ENCODE measurements at places on chromosomes 11 and 22.

DNA sequence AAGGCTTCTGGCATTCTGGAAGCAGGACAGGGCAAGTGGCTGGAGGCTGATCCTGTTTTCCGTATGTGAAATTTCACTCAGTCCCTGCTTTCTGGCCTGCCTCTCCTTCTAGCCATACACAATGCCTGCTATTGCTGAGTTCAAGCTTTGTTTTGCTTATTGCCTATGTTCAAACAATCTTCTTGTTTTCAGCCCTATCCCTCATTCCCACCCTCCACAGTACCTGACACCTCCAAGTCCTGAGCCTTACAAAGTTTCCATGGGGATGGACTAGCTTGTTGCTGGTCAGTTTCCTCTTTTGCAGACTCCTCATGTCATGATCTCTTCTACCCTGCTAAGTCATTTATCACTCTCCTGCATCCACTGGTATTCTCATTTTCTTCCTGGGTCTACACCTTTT lies 38.1 kb downstream of the FAM76B start:
- no peak for DNase-seq

DNA sequence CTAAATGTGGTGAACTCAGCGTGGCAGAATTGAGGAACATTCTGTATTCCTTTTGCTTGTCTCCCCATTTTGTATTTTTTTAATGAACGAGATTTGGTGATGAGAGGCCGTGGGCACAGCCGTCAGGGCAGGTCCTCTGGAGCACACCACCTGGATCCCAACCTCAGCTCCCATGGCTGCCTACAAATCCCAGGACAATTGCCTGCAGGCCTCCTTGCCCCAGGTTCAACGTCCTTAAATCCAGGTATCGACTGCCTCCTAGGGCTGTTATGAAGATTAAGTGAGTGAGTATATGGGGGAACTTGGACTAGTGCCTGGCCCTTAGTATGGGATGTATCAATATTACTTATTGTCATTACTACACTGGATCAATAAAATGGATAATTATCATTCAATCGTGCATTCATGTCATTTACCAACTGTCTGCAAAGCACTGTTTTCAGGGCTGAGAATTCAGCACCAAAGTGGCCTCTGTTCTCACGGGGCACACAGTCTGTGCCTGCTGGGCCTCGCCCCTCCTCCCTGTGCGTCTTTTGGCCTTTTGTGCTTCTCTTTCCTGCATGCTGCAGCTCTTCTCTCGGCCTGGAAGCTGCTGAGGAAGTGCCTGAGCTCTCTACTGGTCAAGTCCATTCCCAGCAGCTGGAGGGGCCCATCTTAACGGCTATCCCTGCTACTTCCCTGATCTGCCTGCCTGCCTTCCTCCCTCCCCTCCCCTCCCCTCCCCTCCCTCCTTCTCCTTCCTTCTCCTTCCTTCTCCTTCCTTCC lies 1343.7 kb downstream of the BRD1 start:
- DNase-seq = no peak

DNA sequence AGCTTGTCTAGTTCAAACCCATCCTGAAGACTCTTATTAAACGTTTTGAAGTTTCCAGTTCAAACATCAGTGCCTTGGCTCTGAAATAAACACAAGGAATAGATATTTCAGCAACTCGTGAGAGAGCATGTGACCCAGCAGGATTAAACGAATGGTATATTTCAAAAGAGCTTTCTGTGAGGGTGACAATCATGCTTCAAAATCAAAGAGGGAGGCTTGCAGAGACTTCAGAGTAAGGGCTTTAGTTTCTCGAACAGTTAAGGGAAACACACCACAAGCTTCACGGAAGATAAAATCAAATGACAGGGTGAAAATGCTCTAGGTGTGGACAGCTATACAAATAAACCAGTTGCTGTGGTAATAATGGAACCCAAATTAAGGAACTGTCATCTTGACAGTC lies 1.4 kb downstream of the HPS4 start:
- no peak for DNase-seq

- no peak for DNase-seq
Measured at GRCh38 chr22:24703101-24703500, 71.4 kb downstream of the PIWIL3 start.

DNA sequence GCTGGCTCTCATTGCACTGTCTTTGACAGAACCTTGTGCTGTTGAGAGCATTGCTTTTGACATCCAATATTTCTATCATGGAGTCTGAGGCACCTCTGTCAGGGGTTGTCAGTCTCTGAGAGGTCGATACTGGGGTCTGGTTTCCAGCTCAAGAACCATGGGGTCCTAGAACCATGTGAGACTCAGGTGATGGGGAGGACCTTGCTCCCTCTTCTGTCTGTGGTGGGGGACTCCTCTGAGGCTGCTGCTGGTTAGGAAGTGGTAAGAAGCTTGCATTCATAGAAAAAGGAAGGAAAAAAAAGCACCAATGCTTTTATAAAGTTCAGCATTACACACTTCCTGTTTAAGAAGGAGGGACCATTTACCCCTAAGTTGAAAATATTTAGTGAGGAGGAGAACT lies 91.8 kb upstream of the CD44 start:
- no peak for DNase-seq

DNA sequence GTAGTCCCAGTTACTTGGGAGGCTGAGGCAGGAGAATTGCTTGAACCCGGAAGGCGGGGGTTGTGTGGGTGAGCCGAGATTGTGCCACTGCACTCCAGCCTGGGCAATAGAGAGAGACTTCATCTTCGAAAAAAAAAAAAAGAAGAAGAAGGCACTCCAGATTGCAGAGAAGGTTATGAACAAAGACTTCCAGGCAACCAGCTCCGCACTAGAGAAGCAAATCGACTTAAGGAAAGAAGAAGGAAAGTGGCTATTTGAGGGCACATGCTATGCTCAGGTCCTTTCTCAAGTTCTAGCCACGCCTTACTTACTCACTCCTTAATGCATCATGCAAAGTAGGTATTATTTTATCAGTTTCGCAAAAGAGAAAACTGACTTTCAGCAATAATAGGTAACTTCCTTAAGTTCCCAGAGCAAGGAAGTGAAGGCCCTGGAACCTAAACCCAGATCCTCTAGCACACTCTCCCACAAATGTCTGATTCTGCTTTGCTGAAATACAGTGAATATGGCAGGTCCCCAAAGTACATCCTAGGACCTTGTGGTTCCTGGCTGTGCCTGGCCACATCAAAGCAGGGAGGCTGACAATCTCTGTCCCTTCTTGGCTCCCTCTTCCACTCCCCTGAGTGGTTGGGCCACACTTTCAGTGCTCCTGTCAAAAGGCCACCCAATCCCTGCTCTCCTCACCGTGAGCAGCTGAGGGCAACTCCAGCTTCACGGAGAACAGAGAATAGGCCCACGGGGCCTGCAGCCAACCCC lies 14.2 kb downstream of the CD3E start:
- no peak for DNase-seq

DNA sequence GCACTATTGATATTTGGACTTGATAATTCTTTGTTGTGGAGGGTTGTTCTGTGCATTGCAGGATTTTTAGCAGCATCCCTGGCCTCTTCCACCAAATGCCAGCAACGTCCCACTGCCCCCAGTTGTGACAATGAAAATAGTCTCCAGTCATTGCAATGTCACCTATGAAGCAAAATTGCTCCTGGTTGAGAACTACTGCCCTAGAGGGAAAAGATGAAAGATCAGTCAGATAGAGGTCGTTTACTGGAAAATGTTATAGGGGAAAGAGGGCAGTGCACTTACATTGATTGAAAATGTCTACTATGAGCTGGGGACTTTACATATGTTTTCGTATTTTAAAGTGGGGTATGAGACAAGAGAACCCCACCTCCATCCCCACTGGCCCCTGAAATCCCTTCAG lies 77.1 kb upstream of the FAM181B start:
- DNase-seq = no peak

DNA sequence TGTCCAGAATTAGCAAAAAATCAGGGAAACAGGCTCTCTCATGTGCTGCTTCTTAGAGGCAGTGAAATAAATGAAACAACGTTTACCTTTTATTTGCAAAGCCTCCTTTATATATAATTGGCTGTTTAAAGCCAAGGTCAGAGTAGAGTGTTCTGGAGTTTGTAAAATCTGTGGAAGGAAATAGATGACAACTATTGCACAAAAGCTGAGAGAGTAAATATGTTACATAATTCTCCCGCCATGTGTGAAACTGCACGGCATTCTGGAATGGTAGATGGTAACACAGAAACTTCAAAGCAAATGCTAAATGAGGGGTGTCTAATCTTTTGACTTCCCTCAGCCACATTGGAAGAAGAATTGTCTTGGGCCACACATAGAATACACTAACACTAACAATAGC lies 51.5 kb upstream of the FGF3 start:
- DNase-seq = no peak

GRCh38 chr11:32892355-32893092 lies at the start of gene QSER1:
TSS of gene QSER1 (plus strand) at chr11:32892811. CDS start at chr11:32893126, 315 bp downstream.
- DNase-seq = peak; percentile 75

DNA sequence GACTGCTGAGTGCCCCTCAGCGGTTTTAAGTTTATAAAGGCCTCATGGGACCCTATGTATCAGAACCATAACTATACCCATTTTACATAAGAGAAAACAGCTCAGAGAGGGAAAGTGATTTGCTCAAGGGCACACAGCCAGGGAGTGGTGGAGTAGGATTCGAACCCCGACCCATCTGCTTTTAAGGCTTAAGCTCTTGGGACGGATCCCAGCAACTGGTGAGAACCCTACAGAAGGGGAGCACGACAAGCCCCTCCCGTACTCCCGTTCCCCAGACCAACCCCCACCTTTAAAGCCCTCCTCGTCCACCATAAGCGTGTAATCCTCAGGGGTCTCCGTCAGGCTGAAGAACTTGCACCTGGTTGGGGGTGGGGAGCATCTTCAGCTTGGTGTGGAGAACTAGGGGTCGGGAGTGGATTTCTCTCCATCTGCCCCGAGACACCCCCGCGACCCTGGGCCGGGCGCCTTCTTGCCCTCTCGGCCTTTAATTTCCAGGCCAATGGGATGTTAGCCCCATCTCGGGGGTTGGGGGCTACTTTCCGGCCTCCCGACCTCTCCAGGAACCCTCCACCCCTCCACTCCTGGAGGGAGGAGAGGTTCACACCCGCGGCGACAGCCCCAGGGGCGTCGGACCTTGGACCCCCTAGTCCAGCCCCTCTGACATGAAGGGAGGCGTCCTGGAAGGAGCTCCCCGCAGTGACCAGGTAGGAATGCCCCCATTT lies 725 bp downstream of the CASTOR1 start:
- DNase-seq = no peak

- DNase-seq = no peak
Measured at GRCh38 chr11:66363187-66363601, 8.4 kb downstream of the SLC29A2 start.

- peak; percentile 21 for DNase-seq
Measured at GRCh38 chr22:22884010-22884887, 3.4 kb upstream of the IGLL5 start.

- DNase-seq = no peak
Measured at GRCh38 chr11:23206741-23207336, 346.6 kb upstream of the CCDC179 start.

GRCh38 chr11:14114269-14114668 lies 151.7 kb downstream of the SPON1 start:
- DNase-seq = no peak

DNA sequence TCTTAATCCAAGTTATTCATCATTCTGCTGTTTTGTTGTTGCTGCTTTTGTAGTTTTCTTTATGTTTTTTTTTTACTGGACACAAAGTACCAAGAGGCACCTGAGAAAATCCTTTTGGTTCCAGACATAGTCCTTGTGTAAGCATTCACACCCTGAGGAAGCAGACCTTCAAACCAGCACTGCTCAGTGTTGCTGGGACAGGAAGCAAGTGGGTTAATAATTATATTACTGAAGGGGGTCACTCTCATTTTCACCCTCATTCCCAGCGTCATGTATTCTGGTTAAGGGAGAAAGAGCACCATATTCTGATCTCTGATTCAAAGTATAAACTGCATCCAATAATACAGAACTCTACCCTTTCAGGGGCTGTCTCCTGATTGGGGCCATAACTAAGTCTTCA lies 5.9 kb upstream of the ALKBH3 start:
- no peak for DNase-seq

GRCh38 chr11:117075186-117075585 lies 23.0 kb downstream of the SIK3 start:
- no peak for DNase-seq

GRCh38 chr22:34986523-34986922 lies 79.4 kb upstream of the ISX start:
- DNase-seq = no peak

DNA sequence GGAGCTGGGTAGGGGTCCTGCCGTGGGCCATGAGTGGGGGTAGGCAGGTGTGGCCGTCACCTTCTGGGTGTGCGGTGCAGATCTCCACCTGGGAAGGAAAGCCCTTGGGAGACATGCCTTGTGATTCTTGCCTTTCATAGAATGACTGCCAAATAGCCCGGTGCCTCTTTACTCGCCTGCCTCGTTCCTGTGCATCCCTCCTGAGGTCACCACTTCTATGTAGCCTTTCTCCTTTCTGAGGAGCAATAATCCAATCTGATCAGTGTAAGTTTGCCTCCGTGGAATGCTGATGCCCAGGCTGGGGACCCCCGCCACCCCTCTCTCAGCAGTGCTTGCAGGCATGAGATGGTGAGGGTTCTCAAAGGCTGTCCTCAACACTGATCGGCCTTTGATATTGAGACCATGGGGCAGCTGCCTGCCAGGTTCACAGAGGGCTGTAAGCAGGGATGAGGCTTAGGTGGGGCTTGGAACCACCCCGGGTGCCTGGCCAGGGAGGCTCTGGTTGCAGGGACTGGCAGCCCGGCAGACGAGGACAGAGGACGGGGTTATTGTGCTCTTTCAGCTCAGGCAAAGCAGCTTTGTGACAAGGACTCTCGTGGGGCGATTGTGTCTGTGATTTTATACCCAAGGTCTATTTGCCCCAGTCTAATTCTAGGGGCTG lies 86.1 kb upstream of the WNT7B start:
- no peak for DNase-seq

- DNase-seq = no peak
Measured at GRCh38 chr11:45927684-45928413, 5.4 kb downstream of the LARGE2 start.

DNA sequence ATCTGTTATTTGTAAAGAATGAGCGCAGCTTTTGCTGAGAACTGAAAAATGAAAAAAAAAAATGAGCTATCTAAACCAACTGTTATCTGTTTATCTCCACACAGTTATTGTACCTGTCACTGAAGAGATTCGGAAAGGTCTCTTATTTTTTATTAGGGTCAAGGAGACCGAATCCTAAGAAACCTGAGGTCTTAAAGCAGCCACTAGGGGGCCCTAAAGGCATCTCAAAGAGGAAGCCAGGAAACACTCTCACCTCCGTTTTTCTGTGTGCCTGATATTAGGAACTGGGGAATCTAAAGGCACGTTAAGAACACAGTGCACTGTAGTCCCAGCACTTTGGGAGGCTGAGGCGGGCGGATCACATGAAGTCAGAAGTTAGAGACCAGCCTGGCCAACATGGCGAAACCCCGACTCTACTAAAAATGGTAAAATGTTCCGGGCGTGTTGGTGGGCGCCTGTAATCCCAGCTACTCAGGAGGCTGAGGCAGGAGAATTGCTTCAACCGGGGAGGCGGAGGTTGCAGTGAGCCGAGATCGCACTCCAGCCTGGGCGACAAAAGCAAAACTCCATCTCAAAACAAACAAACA lies 3.5 kb upstream of the LARGE1 start:
- peak; percentile 75 for DNase-seq

DNA sequence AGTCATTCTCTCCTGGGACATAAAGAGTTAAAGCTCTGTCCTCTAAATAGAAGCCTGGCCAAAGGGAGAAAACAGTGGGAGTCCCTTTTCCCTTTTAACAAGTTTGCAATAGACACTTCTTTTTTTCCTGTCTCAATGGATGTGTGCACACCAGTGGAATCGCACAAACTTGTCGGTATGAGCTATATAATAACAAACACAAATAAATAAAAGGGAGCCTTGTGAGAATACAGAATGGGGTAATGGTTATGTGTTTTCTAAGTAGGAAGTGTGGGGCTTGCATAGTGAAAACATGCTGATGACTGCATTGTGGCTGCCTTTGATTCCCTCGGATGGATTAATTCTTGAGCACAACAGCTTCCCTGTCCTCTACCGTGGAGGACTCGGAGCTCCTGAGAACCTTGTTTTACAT lies 131.9 kb downstream of the WNT7B start:
- no peak for DNase-seq

Data from putamen (tissue), 1 donor.